Stimulated activated CD4-positive, alpha-beta T cell treated with anti-CD3 and anti-CD28 coated beads, TNF-alpha, amount 100 ng/mL, for 24 hours (primary cell): ENCODE measurements at places on chromosomes 16 and 17.
A peak's percentile ranks its signal among the peaks of the same experiment; 100 is the strongest.

DNA sequence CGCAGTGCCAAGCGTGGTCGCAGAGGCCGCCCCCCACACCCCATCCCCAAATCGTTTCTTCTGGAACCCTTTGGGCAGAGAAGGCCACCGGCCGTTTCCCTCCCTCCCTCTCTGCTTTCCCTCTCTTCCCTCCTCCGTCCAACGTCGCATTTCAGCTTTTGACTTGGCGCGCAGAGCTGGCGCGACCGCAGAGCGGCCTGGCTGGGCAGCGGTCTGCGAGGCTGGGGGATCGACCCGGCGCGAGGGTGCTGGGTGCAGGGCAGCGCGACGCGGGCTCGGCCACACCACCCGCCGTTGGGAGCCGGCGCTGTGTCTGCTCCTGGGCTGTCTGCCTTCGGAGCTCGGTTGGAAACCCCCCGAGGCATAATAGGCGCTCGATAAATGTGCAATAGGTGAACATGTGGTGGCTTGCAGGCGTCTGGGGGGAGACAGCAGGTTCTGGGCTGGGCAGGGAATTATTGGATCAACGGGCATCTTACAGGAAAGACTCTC is 2.8 kb upstream of the NTN3 start:
- DNase-seq: no peak

DNA sequence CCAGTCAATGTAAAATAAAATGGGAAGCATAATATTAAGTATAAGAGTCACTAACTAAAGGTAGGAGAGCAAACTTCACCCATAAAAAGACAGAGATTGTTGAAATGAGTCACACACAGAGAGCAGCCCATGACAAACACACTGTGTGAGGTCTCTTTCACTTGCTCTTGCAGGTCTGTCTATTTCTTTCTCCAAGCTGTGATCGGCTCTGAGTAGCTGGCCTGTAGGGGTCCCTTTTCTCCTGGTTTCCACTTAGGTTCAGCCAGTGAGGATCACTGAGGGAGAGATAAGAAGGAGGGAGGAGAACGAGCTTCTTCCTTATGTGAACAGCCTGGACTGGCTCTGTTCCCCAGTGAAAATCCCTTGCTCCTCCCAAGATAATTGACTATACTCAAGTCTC is 133.7 kb upstream of the HS3ST3A1 start:
- DNase-seq: no peak

DNA sequence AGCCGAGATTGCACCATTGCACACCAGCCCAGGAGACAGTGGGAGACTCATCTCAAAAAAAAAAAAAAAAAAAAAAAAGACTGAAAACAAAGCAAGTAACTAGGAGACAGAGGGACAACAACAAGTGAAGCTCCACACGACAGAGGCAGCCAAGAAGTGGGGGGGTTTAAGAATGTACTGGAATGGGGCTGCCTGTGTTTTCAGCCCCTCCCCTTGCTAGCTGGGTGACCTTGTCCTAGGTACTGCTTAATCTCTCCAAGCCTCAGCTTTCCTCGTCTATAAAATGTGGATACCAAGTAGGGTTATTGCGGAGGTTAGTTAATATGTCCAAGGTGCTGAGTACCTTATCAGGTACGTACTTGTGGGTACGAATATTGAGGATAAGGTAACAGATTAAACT is 163.8 kb upstream of the CACNG5 start:
- no peak for DNase-seq

DNA sequence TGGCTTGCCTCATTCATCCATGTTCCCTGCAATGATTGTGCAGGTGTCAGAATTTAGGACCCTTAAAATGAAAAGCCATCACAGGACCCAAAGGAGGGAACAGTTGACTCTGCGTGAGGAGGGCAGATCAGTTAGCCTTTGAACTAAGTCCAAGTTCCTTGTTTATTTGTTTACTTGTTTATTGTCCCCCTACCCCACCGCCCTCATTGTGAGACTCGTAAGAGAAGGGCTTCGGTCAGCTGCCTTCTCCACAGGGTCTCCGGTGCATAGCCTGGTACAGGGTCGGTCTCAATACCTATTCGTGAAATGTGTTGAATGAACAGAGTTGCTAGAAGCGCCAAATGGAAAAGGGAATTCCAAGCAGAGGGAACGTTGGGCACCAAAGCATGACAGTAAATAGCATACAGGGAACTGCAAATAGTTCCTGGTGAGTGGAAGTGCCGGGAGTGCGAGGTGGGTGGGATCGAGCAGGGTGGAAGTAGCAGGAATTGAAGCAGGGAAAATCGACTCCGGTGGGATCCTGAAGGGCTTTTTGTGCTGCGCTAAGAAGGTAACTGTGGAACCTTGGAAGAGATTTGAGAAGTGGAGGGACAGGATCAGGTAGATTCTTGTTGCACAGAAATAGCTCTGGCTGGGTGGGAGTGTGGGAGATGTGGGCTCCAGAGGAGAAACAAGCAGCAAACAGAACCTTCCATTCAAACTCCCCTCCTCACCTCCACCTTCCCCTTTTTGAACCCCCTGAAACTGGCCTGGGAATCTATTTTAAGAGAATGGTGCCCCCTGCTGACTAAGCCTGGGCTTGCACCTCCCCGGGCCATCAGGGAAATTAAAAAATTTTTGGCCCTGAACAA is 12.7 kb downstream of the SLC35B1 start:
- DNase-seq: peak; percentile 54

DNA sequence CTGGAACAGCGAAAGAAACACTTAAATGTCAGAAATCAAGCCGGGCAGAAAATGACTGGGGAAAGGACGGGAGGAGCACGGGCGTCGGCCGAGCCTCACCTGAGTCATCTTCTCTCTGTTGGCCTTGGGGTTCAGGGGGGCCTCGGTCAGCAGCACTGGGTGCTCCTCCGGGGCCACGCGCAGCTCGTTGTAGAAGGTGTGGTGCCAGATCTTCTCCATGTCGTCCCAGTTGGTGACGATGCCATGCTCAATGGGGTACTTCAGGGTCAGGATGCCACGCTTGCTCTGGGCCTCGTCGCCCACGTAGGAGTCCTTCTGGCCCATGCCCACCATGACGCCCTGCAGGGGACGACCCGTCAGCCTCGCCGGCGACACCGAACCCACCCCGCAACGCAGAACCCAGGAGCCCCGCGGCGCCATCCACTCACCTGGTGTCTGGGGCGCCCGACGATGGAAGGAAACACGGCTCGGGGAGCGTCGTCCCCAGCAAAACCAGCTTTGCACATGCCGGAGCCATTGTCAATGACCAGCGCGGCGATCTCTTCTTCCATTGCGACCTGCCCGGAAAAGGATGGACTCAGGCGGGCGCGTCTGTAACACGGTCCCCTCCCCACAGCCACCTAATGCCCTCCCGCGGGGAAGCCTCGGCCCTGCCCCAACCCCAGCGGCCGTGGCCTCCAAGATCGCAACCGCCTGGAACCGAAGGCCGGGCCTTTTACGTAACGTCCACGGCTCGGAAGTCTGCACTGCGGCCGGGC is 616 bp downstream of the ACTG1 start:
- peak; percentile 14 for DNase-seq

DNA sequence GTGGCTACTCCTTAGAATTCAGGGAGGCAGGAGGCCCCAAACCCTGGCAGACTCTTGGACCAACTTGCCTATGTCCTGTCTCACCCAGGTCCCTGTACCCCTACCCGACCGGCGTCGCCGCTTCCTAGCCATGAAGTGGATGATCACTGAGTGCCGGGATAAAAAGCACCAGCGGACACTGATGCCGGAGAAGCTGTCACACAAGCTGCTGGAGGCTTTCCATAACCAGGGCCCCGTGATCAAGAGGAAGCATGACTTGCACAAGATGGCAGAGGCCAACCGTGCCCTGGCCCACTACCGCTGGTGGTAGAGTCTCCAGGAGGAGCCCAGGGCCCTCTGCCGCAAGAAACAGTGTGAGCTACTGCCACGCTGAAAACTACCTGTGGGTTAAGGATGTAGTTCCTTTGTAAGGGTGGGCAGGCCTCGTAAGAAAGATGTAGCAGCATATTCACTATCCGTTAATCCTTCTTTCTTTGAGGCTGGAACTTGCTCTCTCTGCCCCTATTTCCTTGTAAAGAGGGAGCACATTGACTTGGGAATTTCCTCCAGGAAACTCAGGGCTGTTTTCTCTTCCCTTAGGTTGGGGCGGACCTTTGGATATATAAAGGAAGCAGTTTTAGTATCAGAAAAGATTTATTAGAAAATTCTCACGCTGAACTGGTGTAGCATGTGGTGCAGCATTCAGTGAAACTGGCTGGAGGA is 4.1 kb downstream of the MRPS7 start:
- DNase-seq: no peak

GRCh38 chr16:11232852-11233726 is 22.9 kb downstream of the SOCS1 start:
- peak; percentile 91 for DNase-seq

GRCh38 chr17:13272296-13272695 is 254.5 kb upstream of the ELAC2 start:
- DNase-seq: no peak

DNA sequence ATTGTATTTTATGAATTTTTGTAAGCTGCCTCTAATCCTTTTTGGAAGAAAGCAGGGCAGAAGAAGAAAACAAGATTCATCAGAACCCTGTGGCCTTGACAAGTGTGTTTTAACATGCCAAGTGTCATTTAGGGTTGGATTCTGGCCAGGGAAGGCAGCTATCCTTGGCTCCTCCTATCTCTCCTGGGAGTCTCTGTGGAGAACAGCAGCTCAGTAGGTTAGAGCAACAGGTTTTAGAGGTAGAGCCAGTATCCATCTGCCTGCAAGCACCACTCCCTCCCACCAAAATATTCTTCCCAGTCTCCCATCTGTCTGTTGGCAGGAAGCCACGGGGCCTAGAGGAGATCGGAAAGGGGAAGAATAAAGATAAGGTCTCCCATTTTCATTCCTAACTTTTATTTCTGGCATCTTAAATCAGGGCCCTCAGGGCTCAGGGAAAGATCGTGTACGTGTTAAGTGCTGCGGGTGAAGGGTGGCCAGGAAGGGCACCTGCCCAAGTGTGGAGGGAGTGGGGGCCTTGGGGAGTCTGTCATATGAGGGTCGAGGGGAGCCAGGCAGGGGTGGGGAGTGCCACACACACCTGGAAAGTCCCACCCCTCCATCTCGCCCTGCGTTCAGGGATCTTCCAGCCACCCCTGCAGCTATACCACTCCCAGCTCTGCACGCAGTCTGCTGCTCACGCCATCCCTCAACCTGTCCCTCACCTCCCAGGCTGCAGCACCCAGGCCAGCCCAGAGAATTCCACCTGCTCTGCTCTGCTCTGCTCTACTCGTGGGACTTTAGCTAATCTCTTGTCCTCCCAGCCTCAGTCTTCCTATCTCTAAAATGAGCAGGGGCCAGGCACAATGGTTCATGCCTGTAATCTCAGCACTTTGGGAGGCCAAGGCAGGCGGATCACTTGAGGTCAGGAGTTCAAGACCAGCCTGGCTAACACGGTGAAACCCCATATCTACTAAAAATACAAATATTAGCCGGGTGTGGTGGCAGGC is 17.1 kb upstream of the CPSF4L start:
- no peak for DNase-seq

- no peak for DNase-seq
Observed at GRCh38 chr17:70181376-70181775, 12.0 kb downstream of the KCNJ2 start.

GRCh38 chr17:19569785-19570543 is 36.3 kb downstream of the SLC47A1 start:
- DNase-seq: no peak

DNA sequence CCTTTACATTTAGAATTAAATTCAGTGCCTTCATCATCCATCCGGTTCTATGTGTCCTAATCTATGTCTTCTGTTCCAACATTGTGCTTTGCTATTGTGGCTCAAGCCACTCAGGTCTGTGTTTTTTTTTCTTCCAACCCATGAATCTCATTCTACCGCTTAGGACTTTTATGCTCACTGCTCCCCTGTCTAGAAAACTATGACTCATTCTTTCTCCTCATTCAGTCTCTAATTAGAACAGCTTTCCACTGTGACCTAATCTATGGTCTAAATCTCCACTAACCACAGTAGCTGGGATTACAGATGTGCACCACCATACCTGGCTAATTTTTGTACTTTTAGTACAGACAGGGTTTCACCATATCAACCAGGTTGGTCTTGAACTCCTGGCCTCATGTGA is 418.7 kb downstream of the KCNJ2 start:
- DNase-seq: no peak

DNA sequence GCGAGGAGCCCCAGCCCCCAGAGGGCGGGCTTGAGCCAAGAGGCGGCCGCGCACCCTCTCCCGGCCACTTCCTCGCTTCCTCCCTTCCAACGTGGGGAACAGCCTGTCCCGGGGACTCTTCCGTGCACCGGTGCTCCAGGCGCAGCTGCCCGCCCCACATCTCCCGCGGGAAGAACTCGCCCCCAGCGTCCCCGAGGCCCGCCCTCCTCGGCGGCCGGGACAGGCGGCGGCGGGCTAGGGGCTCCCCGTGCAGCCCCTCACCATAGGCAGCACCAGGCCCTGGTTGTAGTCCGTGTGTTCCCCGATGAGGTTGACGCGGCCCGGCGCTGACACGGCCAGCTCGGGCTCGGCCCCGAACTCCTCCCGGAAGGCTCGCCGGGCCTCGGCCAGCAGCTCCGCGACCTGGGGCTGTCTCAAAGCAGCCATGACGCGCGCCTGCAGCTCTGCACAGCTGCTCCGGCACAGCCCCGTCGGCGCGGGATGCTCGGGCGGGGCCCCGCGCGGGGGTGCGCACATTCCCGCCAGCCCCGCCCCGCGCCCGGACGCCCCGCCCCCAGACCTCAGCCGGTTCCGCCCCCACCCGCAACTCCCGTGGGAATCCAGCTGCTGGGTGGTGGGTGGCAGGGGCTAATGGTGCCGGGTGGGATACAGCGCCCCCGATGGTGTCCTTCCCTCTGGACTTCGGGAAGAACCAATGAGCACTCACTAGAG is at the start of gene GALK1:
Gene GALK1, minus strand, starts transcription at position 482 of the 711 bp plus-strand sequence. Its CDS starts 56 bp downstream, at position 426.
- DNase-seq: peak; percentile 74

DNA sequence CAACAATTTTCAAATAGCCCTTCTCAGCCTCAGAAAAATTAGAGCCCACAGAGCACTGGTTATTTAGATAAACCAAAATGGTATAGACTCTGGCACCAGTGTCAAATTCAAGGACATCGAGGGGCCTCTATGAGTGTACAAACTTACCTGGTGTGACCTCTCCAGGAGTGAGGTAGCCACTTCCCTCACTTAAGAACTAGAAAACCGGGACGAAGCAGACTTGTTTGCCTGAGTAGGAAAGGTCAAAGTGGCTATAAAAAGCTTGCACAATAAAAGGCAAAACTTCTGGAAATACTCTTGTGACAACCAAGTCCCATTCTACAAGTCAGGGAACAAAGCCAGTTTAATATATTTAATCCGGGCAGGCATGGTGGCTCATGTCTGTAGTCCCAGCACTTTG is 39.2 kb upstream of the PRSS54 start:
- DNase-seq: no peak

- DNase-seq: no peak
Observed at GRCh38 chr16:72910381-72910780, 137.5 kb downstream of the ZFHX3 start.

DNA sequence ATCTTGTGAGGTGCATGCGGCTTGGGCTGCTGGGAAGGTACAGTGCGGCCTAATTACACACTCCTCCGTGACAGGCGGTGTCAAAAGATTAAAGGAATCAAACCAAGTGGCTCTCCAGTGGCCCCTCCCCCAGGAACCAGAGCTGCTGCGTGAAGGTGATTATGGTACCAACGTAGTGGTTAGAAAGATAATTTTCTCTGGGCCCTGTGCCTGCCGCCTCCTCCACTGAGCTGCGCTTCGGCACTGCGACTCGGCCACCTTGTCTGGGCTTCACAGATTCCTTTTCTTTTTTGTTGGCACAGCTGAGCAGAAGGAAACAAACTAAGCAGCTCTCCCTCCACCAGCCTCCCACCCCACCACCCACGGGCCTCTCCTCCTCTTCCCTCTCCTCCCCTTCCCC is 113.2 kb upstream of the SDK2 start:
- no peak for DNase-seq
